CD4-positive, alpha-beta T cell treated with Interleukin-12 subunit alpha and Interleukin-12 subunit beta, for 1 hour (primary cell): ENCODE measurements at places on chromosomes 13 and 19.

- no peak for DNase-seq
Measured at GRCh38 chr13:30816736-30817135, 81.4 kb downstream of the ALOX5AP start.

GRCh38 chr13:77891486-77891885 lies 27.1 kb downstream of the EDNRB start:
- no peak for DNase-seq

DNA sequence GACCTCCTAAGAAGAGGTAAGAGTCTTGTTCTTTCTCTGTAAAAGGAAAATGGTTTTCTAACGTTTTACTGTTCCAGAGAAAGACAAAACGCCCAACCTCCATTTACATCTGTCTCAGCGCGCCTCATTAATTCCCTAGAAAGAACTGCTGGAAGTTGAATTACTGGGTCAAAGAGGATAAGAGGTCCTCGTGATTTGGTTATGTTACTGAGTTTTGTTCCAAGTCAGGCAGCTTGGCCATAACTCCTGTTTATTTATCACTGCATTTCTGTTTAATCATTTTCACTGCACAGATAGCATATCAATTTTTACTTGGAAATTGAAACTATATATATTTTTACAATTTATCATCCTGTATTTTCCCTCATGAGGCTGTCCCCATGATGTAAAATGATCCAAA lies 112.9 kb upstream of the PEG3 start:
- no peak for DNase-seq

DNA sequence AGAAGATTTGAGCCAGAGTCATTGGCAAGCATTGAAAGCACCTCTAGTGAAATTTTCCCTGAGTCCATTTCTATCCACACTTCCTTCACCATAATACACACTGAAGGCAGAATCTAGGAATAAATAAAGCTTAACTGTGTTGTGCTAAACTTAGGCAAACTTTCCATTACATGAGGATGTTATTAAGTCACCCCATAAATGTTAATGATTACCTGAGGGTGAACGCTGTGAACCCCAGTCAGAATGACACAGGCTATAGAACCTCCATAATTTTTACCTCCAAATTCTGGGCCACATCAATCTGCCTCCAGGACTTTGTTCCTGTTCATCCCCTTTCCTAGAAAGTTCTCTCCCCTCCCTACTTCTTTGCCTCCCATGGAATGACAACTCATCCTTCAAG lies 71.0 kb downstream of the RAP2A start:
- DNase-seq, result no peak

- no peak for DNase-seq
Measured at GRCh38 chr19:42032431-42032830, 37.6 kb downstream of the GRIK5 start.

DNA sequence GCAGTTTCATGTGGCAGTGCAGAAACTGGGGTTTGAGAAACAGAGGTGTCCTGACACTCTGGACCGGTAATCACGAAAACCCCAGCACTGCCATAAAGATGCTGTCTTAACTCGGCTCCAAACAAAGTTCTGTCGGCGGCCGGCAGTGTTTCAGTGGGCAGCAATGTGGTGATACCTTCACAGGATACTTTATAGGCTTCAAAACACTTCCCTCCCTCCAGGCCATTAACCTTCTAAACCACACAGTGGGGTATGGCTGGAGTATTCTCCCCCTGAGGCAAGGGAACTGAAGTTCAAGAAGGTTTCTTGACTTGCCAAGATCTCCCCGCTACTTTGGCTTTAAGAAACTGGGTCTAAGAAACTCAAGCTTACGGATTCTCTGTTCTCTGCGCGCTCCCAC lies 1.1 kb downstream of the RUBCNL start:
- no peak for DNase-seq
